ENCODE measurements at places on chromosomes 2 and 18.

DNA sequence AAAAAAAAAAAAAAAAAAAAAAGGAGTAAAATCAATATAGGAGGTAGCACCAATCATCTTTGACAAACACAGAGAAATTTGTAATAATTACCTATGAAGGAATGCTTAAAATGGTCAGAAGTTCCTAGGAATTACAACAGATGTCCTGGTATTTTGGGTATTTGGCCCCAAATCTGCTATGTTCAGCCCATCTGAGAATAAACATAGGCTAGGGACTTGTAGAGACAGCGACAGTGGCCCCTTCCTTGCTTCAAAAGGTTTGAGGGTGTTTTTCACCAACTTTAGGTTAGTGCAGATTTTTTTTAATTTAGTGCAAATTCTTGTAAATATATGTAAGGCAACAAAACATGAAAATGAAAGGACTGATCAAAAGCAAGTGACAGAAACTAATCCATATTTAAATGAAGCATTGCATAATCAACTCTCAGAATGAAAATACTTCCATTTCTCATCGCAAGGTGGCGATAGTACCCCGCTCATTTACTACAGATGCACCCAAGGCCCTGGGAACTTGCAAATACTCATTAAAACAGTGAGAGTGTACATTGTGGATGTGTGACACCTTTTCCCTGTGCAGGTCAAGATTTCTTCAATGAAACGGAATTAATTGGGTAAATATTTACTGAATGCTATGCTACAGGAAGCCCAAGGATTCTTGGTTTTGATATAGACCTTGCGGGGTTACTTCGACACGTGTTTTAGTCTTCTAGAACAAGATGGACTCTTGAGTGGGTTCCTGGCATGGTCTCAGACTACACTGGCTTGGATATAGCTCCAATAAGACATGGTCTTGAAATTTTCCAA lies 44.6 kb downstream of the FAM124B start:
- DNase-seq = peak; percentile 39

DNA sequence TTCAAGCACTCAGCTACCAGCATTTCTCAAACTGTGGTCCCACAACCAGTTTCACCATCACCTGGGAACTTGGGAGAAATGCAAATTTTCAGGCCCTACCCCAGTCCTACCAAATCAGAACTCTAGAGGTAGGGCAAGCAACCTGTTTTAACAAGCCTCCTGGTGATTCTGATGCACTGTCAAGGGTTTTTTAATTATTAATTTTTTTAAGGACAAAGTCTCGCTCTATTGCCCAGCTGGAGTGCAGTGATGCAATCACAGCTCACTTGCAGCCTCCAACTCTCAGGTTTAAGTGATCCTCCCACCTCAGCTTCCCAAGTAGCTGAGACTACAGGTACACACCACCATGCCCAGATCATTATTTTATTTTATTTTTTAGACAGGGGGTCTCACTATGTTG lies 7.8 kb downstream of the ACMSD start:
- DNase-seq = no peak

DNA sequence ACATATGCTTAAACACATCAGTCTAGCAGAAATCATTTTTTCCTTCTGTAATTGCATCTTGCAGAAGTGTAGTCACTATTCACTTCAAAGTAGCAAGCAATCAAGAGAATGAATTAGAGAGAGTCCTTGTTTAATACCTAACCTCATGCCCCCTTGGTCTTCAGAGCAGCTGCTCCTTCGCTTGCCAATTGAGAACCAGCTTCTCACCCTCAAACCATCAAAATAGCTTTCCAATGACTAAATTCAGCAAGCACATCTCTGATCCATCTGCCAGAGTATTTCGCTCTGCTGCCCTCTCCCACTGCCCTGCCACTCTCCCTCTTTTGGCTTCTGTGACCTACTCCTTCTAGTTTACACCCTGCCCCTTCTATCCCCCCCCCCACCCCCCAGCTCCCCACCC lies 120.7 kb upstream of the AGAP1 start:
- DNase-seq = no peak

- no peak for DNase-seq
Measured at GRCh38 chr18:21341141-21341540, 99.1 kb downstream of the GREB1L start.

- no peak for DNase-seq
Measured at GRCh38 chr2:195586062-195586714, 70.8 kb upstream of the SLC39A10 start.

GRCh38 chr2:210966330-210966729 lies 409.9 kb downstream of the CPS1 start:
- DNase-seq = no peak

- no peak for DNase-seq
Measured at GRCh38 chr2:12173271-12173942, 427.0 kb downstream of the LPIN1 start.

- DNase-seq = no peak
Measured at GRCh38 chr2:59440491-59440890, 1113.0 kb downstream of the BCL11A start.

DNA sequence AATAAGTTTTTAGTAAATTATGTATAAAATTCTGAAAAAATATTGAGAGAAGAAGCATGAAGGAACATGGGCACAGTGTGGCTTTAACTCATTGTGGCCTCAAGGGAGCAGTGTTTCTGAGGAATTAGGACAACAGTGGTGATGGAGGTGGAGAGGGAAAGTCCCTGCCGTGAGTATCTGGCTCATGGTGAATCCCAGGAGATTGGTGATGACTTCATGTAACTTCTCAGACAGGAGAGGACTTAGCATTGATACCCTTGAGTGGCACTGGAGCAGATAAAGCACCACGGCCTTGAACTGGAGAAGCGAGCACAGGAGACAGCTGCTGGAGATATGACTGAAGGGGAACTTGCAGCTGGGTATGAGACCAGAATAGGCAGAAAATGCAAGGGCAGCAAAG lies 35.0 kb upstream of the LRP1B start:
- peak; percentile 38 for DNase-seq

DNA sequence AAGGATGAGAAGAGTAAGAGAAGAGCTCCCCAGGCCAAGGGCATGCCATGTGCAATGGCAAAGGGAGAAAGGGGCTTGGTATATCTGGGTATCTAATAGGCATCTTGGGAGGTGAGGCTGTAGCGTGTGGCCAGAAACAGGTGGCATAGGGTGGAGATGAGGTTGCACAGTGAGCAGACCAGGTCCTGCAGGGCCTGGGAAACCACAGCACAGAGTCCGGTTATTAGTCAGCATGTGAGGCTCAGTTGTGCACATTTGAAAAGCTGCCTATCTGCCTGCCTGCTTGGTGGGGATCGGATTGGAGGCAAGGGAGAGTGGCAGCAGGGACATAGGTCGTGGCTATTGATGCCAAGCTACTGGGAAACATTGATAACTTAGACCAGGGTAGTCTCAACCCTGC lies 190.6 kb downstream of the TPGS2 start:
- no peak for DNase-seq

DNA sequence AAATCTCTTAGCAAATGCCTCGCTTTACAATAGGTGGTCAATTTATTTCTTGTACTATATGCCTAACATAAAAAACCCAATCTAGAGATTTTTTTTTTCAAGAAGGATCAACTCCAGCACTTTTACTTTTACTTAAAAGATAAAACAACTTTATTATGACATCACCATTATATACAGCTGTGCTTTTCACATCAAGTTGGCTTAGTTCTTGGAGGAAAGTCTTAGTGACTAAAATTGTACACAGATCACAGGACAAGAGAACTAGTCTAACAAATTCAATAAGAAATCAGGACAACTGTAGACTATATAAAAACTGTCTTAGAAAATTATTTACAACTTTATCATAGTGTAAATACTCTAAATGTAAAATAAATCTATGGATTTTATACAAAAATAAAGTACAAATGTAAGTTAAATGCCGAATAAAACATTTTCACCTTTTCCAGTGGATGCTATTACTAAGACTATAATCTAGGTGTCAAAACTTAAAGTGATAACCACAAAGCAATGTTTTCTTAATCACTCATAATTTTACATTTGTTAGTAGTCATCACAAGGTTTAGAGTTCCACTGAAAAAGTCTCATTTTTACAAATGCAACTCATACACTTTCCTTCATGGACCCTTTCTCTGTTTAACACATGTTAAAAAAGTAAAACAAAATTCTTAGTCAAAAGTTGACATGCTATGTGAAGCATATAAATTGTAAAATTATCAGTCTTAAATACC lies 5.4 kb upstream of the CD302 start:
- no peak for DNase-seq

DNA sequence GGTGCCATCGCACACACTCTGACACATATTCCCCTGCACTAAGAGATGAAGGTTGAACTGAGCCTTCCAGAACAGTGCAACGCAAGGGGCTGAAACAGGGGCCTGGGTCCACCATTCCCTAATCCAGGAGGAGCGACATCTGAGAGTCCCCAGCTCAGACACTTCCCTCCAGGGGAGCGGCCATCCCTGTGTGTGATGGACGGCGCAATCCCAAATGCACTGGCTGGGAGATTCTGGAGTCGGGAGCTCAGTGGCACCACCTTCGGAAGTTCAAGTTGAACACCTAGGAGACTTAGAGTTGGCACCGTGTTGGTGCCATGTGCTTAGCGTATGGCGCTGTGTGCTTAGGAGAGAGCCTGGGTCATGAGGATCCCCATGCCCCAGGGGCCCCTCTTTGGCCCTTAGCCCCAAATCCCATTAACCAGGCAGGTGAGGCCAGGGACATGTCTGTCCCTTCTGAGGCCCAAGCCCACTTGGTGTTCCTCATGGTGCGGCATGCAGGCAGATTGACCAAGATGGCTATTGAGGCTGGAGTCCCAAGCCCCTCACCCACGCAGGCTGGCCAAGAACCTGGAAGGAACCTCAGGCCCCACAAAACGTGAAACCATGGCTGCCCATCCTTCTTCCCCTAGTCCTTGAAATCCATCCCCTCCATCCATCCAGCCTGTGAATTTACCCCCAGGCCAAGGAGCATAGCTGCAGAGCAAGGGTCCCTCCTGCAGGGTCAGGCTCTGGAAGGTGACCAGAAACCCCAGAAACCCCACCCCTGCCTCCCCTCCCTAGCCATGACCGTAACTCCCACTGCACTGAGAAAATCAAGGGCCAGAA lies 114.1 kb upstream of the OTOS start:
- DNase-seq = no peak

DNA sequence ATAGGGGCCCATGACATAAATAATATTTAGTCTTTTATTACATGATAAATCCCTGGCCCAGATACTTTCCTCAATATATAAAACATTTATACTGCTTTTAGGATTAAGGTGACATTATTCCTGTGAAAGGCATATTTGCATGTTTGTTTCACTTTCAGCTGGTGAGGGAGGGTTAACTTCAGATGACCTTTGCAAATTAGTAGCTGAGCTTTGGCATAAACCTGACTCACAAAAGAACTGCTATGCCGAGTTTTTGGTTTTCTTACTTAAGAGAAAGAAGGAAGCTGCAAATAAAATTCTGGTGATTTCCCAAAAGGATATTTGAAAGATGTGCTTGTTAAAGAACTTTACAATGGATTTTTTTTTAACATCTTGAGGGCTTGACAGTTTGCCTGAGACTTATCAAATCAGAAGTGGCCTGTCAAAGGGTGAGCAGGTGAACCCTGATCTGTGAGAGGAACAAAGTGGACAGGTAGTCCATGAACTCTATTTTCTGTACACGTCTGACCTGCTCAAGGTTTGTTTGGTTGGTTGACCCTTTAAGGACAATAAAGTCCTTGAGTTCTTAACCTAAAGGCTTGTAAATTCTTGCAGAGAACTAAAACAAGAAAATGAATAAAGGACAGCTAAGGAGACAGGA lies 93.5 kb downstream of the FAM124B start:
- DNase-seq = peak; percentile 51

- DNase-seq = no peak
Measured at GRCh38 chr18:8366656-8367055, 242.6 kb upstream of the RAB12 start.

DNA sequence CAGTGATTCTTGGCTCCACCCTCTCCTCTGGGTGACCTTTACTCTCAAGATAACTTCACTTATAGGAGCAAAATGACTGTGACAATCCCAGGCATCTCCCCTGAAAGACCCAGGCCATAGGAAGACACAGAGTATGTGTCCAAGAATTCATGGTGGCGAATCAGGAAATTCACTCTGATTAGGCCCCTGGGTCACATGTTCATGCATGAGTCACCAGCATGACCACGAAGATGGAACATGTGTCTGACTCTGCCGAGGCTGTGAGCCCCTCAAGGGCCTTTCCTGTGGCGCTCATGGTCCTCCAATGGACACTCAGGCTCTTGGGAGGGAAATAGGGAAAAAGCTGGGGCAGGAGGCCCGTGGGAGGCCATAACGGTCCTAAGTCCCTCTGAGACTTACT lies 74.0 kb upstream of the TEX51 start:
- no peak for DNase-seq

DNA sequence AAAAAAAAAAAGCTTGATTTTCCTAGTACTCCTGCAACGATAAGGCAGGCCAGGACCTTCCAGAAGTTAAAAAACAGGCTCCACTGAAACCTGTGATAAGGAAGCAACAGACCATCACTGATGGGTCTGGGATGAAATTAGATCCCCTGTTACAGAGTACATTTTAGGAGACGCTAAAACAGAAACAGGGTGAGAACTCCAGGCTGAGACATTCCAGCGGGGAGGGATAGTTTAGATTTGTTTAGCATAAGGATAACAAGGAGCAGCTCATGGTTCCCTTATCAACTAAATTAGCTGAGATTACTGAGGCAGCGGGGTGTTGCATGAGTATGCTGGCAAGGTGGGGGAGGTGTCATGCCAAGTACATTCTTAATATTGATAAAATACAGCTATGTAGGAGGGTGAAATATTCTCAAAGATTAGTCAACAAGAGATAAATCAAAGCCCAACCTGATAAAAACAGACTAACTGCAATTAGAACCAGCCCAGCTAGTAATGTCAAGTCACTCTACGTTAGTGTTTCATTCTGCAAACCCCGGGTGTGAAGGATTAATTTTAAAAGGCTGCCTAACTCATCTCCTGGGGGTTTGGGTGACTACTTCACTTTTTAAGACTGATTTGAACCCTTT lies 75.0 kb upstream of the BZW1 start:
- no peak for DNase-seq

GRCh38 chr2:140440815-140441214 lies 1660.6 kb upstream of the NXPH2 start:
- DNase-seq = no peak

DNA sequence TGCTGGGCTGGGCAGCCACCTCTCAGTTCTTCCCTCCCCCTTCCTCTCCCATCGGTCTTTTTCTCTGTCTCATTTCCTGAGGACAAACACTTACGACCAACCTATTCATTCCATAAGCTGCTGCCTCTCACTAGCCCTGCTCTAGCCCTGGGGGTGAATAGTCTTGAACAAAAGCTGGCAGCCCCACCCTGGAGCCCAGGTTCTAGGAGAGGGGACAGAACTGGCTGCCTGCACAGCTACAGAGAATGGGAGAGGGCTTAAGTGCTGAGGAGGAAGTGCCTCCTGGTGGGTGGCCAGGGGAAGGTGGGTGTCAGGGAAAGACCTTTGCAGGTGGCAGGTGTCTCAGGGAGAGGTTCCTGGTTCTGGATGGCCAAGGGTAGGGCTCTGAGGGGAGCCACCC lies 22.8 kb downstream of the ANO7 start:
- peak; percentile 30 for DNase-seq

- no peak for DNase-seq
Measured at GRCh38 chr2:164496881-164497280, 124.4 kb downstream of the GRB14 start.

Measured in NCI-H526 (cell line).